ENCODE measurements at places on chromosomes 2 and 18.
A peak's percentile ranks its signal among the peaks of the same experiment; 100 is the strongest.

- DNase-seq, result no peak
Measured at GRCh38 chr2:182412858-182413257, 14.0 kb downstream of the PDE1A start.

DNA sequence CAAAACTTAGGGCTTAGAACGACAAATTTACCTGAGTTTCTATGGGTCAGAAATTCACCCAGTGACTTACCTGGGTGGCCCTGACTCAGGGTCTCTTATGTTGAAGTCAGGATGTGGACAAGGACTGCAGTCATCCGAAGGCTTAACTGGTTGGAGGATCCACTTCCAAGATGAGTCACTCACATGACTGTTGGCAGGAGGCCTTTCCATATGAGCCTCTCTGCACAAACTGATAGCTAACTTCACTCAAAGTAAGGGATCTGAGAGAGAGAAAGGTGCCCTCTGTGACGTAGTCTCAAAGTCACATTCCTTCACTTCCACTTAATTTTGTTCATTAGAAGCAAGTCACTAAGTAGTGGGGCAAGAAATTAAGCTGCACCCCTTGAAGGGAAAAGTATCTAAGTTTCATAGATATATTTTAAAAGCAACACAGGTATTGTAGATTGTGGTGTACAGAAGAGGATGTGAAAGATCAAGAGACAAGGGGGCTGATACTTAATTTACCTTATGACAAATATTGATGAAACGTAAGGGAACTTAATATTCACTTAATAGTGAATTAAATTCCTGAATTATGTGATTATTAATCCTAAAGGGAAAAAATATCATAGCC is 48.4 kb downstream of the TANK start:
- DNase-seq, result no peak

DNA sequence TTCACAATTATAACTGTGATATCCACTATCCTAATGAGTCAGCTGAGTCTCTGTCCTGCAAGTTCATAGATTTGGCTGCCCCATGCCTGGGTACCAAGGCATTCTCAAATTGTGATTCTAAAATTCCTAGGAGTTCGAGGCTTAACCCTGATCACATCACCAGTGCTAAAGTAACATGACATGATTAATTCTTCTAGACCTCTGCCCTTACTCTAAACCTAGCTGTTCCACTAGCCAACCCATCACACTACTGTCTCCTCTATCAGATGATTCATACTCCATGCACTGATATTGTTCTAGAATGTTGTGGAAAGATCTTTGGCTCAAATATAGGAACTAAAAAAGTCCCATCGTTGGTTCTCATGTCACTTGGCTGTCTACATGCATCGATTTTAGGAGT is 487.6 kb downstream of the PIK3C3 start:
- no peak for DNase-seq

DNA sequence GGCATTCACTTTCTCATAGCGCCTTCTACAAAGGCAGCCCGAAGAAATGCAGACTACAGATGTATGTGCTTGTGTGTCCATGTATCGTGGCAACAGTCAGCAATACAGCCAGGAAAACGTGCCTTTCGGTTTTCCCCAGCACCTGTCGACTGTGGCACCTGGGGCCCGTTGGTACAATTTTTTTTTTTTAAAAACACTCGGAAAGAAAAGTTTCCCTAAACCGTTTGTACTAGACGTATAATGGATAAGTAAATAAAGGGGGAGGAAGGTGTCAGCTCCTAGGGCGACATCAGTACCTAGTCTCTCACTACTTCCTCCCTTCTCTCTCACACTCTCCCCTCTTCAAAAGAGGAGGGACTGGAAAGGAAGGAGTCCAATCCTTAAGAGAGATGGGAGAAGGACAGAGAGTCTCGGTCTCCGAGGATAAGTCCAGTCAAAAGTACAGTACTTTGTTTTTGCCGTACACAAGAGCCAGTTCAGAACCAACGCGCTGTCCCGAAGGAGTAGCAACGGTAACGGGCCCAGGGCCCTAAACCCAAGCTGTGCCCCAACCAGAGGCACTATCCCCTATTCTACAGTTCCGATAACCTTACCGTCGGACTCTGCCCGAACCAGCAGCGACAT is 759 bp downstream of the PPP4R3B start:
- DNase-seq, result peak; percentile 12

DNA sequence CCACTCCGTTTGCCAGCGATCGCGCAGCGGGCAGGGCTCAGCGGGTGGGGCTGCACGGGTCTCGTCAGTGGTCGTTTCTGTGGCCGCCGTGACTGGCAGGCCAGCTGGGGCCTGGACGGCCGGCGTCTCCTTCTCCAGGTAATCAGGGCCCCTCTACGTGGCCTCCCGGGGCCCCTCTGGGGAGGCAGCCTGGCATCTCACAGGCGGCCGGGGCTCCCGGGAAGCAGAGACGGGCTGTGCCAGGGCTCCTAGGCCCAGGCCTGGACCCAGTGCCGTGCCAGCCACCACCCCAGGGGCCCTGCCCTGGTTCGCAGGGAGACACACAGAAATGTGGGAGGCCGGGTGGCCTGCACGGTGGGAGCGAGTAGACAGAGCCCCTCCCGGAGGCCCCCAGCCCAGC is 59.5 kb downstream of the NFATC1 start:
- no peak for DNase-seq

DNA sequence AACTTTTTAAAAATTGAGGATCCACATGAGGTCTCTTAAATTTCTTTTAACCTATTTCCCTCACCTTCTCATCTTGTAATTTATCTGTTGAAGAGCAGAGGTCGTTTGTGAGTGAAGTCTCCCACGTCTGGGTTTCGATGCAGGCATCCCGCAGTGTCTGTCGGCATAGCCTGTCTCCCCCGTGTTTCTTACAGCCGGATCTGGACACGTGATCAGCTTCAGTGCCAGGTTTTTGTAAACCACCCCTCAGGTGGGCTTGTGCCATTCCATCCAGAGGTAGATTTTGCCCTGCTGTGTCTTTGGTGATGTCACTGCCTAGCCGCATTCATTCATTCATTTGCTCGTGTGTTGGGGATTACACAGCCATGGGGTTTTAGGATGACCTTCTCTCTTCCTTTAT is 16.2 kb downstream of the AQP12A start:
- no peak for DNase-seq

GRCh38 chr18:70423988-70424387 is 135.1 kb downstream of the SOCS6 start:
- DNase-seq, result no peak

DNA sequence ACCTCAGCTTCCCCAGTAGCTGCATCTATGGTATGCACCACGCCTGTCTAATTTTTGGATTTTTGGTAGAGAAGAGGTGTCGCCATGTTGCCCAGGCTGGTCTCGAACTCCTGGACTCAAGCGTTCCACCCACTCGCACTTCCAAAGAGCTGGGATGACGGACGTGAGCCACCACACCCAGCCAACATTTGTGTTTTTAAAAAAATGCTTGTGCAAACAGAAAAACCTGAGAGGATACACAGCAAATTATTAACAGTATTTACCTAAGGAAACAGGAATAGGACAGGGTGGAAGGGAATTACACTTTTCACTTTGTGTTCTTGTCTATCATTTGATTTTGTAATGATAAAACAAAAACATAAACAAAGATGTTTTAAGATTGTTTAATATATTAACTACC is 25.1 kb downstream of the NOL10 start:
- no peak for DNase-seq

DNA sequence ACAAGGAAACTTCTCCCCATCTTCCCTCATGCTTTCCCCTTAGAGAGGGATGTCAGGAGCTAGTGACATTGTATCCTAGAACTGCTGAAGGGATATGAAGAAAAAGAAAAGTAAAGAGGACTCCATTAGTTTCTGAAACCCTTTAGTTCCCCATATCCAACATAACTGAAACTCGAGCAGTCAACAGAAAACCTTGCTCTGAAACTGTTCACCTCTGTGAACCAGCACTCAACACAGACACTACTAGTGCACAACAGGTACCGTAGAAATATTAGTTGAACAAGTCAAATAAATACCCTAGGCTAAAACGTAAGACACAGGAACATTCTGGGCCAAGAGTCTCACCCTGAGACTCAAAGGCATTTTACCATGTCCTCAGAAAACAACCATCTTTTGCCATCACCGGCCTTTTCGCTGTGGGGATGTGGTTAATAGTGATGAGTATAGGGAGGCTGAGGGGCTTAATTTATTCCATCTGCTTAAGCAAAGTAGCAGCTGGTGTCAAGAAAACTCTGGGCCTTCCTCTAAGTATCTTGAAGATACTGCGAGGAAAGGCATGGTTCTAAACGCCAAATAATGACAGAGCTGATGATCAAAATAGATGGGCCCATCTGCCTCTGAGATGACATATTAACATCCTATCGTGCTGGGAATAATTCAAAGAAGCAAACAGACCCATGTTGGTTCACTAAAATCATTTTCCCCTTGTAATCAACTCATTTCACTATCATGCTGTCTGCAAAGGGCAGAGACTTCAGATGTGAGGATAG is 156.8 kb downstream of the STK39 start:
- DNase-seq, result no peak

DNA sequence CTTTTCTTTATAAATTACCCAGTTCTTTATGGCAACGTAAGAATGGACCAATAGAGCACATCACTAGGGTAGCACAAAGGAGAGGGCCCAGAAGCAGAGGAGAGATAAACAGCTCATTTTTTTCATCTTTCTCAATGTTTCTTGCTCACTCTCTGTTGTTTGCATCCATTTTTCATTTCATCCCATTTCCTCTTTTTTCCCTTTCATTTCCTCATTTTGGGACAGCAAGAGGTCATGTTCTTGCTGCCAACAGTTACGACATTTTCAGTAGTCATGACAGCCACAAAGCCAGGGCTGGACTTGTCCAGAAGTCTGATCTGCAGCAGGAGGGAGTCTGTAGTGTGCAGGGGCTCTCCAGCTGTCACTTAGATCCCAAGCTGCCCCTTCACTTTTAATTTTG is 52.7 kb upstream of the CYP1B1 start:
- no peak for DNase-seq

DNA sequence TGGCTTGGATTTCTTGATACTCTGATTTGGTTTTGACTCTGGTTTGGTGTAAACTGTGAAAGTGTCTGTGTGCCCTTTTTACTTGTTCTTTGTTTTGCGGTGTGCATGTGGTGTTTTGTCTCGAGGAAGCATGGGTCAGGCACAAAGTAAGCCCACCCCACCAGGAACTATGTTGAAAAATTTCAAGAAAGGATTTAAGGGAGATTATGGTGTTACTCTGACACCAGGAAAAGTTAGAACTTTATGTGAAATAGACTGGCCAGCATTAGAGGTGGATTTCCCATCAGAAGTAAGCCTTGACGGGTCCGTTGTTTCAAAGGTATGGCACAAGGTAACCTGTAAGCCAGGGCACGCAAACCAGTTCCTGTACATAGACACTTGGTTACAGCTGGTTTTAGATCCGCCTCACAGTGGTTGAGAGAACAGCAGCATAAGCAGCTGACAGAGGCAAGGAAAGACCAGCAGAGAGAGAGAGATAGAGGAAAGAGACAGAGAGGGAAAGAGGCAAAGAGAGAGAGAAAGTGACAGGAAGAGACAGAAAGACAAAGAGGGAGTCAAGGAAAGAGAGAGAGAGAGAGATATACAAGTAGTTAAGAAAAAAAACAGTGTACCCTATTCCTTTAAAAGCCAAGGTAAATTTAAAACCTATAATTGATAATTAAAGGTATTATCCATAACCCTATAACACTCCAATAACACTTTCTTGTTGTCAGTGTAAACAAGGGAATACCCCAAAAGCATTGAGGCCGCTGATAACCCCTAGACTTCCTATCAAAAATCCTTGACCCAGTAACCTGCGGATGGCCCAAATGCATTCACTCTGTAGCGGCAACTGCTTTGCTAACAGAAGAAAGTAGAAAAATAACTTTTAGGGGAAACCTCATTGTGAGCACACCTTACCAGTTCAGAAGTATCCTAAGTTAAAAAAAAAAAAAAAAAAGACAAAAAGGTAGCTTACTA is 42.6 kb downstream of the TFPI start:
- no peak for DNase-seq

DNA sequence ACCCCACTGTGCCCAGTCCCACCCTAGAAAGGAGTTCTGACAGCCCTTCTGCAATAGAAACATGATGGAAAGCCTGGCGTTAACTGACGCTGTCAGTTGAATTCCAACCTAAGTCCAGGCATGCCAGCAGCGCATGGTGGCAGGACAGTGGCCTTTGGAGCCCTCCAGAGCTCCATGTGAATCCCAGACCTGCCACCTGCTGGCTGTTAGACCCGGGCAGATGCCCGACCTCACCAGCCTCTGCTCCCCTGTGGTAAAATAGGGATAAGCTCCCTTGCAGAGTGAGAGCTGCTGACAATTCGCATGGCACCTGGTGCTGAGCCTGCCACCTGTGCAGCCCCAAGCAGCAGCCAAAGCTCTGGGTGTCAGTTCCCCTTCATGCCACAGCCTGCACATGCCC is 138.6 kb downstream of the LOXHD1 start:
- DNase-seq, result no peak

- DNase-seq, result no peak
Measured at GRCh38 chr2:240972201-240972600, 26.2 kb upstream of the SNED1 start.

GRCh38 chr2:237968048-237968862 is 1.4 kb downstream of the UBE2F start:
- DNase-seq, result peak; percentile 54

GRCh38 chr2:224645722-224646121 is 60.6 kb upstream of the CUL3 start:
- DNase-seq, result no peak

- no peak for DNase-seq
Measured at GRCh38 chr2:148726228-148726627, 81.7 kb downstream of the EPC2 start.

DNA sequence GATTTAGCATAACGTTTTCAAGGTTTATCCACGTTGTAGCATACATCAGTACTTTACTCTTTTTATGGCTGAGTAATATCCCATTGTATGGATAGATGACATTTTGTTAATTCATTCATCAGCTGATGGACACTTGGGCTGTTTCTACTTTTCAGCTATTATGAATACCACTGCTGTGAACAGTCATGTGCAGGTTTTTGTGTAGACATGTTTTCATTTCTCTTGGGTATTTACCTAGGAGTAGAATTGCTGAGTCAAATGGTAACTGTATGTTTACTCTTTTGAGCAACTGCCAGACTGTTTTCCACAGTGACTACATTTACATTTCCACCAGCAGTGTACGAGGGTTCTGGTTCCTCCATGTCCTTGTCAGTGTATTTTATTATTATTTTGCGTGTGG is 33.9 kb downstream of the COX7A2L start:
- DNase-seq, result no peak

GRCh38 chr2:74481961-74482800 is 617 bp downstream of the CCDC142 start:
- peak; percentile 55 for DNase-seq

- DNase-seq, result no peak
Measured at GRCh38 chr2:50754514-50754913, 277.4 kb downstream of the NRXN1 start.

GRCh38 chr2:224178056-224178455 is 139.0 kb upstream of the SERPINE2 start:
- no peak for DNase-seq
